Left ventricle myocardium superior (tissue), 1 donor: ENCODE measurements at places on chromosomes 12 and 14. TPM values are rescaled to one million over a fixed set of nuclear protein-coding genes. Genes with fewer than 3 reads are reported as not detected.

- DNase-seq = no peak
Measured at GRCh38 chr14:90056826-90057225, 5.0 kb upstream of the KCNK13 start.

DNA sequence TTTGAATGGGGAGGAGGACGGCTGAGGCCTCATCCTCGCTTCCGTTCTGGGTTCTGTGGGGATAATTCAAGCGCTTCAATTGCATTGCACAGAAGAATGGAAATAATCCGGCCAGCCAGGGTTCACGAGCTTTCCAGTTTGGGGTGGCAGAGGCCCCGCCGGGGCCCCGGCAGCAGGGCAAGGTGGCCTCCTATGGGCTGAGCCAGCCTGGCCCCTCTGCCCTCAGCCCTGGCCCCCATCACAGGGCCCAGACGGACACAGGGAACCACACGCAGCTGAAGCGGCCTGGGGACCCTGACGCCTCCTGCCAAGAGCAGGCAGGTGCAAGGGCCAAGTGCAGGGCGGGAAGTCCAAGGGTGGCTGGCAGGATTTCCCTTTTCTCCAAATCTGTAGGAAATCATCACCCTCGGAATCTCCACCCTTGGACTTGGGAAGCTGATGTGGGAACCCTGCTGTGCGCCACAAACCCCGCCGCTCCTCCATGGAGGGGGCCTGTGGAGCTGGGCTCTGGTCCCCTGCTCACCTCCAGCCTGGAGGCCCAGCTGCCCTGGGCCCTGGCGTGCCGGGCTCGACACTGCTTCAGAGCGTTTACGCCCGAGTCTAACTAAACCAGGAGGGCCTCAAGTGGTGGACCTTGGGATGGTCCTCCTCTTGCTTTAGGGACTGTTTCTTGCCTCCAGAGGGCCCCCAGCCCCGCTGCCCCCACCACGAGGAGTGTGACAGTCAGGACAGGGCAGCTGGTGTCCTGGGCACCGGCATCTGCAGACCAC lies 78.4 kb downstream of the MOK start:
- DNase-seq = no peak

DNA sequence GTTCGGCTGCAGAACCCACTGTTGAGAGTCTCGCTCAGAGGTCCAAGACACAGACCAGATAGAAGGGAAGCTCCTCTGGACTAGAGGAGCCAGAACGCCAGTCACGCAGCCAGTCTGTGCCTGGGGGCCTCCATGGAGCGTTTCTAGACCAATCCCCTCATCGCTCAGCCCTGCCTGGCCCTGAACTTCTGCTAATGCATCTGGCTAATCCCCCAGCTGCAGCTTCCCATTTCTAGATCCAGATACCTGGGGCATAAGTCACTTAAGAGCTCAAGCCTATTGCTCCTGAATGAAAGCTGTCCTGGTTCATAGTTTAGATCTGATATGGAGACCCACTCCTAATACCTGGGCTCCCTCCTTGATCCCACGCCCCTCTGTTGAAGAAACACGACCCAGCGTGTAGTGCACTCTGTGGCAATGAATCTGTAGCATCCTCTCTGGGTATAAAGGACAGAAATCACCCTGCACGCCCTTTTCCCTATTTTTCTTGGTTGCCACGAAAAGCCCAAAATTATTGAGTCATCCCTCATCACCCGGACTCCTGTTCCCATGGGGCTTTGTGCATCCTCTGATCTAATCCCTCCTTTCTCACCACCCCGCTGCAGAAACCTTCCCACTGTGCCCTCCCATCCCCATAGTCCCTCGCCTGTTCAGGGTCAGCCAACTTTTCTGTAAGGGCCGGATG lies 341.6 kb upstream of the FKBP4 start:
- DNase-seq = no peak

Gene SIX4
- 1.6 TPM for total RNA-seq

- DNase-seq = no peak
Measured at GRCh38 chr12:130435826-130436225, 98.1 kb downstream of the PIWIL1 start.

GRCh38 chr12:31249356-31249755 lies 76.6 kb downstream of the SINHCAF start:
- no peak for DNase-seq

DNA sequence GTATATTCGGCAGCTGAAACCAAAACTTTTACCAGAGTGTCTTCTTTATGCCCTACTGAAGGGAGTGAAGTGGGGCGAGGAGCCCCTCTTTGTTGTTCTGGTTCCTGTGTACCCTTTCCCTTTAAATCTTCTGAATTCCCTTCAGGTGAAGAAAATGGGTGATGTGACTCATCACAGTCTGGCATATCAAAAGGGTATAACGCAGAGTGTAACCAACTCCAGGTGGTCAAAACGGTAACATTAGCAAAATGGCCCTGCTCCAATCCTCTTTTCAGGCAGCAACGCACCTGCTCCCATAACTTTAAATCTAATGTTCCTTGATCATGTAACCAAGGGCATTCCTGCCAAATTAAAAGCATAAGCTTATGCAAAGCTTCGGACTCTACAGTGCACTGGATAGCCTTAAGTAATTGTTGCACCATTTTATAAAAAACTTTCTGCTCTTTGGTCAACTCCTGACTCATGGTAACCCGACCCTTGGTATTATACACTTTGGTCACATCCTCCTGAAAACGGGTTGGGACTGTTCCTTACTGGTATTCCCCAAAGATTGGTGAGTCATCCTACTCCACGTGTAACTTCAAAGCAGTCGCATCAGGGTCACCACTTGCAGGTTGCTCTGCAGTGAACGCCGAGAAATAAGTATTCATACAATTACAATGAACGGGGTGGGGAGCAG lies 83.1 kb downstream of the KCNMB4 start:
- no peak for DNase-seq

DNA sequence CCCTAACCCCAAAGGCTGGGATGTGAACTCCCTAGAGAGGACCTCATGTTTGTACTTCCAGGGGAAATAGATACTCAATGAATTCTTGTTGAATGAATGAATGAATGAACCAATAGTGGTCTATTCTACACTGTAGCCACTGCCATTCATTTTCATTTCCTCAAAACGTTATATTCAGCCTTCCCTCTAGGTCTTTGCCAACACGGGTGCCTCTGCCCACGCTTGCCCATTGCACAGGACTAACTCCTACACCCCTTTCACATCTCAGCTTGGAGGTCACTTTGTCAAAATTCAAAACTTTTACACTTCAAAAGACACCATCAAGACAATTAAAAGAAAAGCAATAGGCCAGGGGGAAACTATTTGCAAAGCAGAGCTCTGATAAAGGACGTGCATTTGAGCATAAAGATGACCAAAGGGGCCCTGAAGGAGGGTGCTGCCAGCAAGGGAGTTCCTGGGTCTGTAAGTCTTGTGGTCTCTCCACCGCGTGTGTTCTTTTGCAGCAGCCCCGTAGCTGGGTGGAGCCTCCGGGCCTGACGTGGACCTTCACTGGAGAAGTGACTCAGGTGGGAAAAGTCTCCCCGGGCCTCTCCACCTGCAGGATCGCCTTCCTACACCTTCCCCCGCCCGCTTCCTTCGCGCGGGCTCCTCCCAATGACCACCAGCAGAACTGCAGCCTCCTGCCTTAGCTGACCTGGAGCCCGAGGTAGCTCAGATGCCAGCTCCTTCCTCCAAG lies 31.5 kb downstream of the TMEM63C start:
- no peak for DNase-seq

Gene TMEM132D
- not detected for total RNA-seq
